ENCODE measurements at places on chromosomes 13 and 19.

DNA sequence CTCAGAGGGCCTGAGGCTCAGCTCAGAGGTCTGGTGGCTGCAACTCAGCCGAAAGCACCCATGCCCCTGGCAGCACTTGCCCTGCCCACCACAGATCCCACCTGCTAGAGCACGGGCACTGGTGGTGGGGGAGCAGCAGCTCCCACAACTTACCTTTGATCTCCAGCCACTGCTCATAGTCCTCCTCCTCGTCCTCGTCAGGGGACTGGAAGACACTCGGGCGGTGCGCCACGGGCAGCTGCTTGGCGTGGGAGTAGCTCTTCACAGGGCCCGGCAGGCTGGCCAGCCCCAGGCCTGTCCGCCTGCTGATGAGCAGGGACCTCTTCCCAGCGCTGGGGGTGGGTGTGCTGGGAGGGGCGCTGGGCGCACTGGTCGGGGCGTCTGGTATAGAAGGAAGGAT is 14.6 kb downstream of the SUGP1 start:
- DNase-seq: no peak

DNA sequence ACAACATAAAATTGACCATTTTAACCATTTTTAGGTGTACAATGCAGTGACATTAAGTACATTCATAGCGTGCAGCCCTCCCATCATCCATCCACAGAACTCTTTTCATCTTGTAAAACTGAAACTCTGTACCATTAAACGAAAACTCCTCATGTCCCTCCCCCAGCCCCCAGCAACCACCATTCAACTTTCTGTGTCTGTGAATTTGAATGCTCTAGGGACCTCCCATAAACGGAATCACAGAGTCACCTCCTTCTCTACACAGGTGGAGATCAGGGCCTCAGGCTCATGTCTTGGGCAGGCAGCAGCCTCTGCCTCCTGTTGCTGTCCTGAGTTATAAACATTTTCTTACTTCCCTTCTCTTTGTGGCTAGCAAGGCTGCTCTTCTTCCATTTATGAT is 7.3 kb upstream of the CCNE1 start:
- DNase-seq: no peak

- DNase-seq: no peak
Measured at GRCh38 chr13:84136582-84136981, 254.3 kb upstream of the SLITRK1 start.

- DNase-seq: no peak
Measured at GRCh38 chr19:3378352-3379150, 12.2 kb downstream of the NFIC start.

DNA sequence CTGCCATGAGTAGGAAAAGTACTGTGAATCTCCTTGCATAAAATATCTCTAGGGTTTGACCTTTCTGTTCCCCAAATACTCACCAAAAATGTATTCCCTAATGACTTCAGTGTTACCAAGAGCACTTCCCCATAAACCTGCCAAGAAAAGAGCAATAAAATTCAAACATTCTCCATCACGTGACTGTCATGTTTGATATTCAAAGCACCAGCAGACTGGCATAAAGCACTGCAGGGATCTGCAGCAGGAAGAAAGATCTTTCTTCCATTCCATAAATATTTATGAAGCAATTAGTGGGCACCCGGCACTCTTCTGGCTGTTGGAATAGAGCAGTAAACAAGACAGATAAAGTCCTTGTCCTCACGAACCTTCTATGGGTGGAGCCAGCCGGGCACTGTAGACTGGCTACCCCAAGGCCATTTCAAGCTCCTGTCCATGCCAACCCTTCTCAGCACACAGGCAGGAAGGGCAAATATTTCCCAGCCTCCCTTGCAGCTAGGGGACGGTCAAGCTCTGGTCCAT is 20.3 kb downstream of the PLA2G4C start:
- no peak for DNase-seq

- no peak for DNase-seq
Measured at GRCh38 chr13:80109303-80109702, 231.6 kb downstream of the SPRY2 start.

DNA sequence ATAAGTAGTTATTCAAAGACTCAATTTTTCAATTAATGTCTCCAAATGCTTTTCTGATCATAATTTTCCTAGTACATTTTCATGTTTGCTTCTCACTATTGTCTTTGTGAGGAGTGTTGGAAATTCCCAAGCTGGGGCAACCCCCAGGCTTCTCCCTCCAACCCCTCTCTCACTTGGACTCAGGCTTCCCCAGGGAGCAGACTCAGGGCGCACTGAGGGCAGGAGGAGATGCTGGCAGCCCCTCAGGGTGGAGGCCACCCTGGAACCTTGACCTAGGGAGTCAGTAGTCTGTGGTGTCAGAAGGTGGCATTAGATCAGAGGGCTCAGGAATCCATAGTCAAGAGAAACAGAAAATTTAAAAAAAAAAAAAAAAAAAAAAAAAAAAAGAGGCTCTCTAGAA is 86.5 kb upstream of the IRS2 start:
- DNase-seq: no peak
